ENCODE measurements at places on chromosomes 7 and 10.
A peak's percentile ranks its signal among the peaks of the same experiment; 100 is the strongest.

DNA sequence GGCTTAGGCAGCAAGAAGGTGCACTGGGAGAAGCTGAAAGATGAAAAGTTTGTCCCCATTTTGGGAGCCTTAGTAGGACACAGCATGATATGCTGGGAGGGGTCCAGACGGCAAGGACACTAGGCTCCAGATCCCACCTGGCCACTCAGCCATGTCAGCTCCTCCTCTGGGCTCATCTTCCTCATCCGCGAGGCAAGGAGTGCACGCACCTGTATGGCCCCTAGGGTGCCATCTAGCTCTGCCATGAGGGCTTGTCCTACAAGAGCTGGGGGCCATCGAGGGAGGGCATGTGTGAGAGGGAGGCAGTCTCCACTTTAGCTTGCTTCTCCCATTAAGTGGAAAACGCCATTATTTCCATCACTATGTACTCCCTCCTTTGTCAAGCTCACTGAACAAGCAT is 136.2 kb upstream of the ADAM12 start:
- no peak for DNase-seq

DNA sequence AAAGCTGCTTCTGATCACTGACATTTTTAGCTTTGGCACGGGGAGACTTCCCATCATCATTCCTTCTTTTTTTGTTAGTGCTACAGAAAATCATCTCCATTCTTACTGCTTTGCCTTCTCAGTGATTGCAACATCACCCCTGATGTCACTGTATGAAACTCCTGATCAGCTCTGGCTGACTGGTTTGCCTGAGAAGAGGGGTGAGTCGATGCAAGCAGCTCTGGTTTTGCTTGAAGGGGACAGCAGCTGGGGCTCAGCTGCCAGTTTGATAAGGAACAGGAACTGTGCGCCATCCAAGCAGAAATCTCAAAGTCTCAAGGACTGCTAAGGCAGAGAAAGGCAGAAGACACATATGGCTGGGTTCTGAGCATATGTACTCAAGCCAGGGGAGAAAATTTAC is 808.5 kb upstream of the CELF2 start:
- no peak for DNase-seq

GRCh38 chr10:26725837-26726727 is 28.6 kb downstream of the PDSS1 start:
- DNase-seq = peak; percentile 78

DNA sequence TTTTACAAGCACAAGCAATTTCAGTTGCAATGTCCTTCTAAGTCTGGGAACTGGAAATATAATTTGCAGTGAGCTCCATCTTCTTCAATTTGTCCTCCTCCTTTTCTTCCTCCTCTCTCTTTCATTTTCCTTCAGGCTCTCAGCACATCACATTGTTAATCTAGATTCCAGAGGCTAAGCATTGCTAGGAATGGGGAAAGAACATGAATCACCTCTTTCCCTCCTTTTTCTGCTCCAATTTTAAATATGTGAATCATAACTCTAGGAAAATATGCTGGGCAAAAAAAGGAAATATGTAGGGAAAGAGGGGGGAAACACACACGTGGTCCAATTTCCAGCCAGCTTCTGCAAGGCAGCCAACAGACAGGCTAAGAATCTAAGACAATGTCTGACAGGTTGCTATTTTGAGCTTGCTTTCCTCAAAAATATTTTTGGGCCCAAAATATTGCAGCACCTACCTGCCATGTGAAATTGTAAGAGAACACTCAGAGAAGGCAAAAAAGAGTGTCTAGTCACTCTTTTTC is 72.7 kb upstream of the NUPR2 start:
- DNase-seq = no peak

DNA sequence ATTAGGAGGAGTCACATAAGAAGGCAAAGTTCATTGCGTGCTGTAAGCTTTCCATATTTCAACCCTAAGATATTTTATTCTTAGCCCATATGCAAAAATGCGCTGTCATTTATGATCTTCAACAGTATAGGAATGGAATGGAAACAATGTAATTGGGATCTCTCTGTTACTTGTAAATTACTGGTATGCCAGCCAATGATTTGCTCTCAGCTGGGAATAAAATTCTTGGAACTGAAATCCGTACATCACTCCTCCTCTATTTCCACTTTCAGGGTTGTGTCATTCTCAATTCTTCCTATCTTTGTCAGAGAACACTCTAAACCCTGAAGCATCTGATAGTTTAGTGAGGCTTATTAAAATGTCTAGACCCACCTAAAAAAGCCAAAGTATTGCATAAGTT is 80.7 kb upstream of the STEAP4 start:
- DNase-seq = no peak

DNA sequence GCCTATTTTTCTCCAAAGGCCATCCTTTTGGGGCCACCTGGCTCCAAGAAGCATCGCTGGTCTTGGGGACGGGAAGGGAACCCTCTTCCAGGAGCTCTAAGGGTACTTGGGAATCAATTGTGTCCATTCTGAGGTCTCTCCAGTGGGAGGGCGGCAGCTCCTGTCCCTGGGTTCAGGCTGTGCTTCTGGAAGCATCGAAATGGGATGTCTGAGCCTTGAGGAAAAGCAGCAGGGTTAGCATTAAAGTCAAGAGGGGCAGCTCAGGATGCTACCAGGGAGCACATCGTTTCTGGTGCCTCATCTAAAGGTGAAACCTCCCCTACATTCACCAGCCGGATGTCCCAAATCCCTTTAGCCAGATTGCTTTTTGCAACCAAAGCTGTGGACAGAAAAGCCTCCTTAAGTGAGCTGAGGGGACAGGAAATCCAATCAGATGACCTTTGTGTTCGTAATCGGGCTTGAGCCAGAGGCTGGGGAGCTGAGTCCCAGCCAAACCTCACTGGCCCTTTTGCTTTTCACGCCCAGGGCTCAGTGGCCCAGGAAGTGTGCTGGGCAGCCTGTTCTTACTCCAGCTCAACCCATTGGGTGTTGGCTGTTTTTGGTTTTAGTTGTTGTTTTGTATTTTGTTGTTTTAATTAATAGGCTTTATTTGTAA is 88.8 kb upstream of the ANLN start:
- peak; percentile 33 for DNase-seq

DNA sequence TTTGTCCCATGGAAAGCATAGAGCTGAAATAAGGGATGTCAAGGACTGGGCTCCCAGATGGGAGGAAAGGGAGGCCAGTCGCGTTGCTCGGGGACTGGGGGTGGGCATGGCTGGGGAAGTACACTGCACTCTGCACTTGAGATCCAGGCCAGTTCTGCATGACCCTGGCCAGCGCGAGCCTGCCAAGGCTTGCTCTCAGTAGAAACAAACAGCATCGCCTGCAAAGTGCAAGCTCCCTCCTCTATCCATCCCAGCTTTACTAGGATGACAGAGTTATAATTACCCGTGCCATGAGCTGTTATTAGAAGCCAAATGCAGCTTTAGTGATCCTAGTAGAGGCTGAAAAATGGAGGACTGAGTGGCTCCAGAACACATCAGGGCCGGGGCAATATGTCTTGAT is 43.9 kb upstream of the PDCD4 start:
- DNase-seq = no peak

GRCh38 chr10:80542053-80542452 is 4.4 kb downstream of the SH2D4B start:
- DNase-seq = no peak
